ENCODE measurements at places on chromosomes 5 and 9.

DNA sequence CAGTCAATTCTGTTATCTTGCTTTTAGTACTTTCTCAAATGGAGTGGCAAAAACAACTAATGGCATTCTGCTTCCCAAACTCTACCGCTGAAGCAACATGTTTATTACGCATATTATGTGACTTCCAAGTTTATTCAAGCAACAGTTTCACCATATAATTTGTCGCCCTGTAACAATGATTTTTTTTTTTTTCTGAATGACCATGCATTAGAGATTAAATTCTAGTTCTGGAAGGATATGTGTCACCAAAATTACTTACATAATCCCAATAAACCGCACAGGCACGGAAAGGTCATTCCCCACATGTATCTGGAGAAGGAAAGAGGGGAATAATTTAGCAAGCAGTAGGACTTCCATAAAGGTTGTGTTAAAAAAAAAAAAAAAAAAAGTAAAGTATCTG lies 691.8 kb downstream of the DNAH5 start:
- no peak for DNase-seq

DNA sequence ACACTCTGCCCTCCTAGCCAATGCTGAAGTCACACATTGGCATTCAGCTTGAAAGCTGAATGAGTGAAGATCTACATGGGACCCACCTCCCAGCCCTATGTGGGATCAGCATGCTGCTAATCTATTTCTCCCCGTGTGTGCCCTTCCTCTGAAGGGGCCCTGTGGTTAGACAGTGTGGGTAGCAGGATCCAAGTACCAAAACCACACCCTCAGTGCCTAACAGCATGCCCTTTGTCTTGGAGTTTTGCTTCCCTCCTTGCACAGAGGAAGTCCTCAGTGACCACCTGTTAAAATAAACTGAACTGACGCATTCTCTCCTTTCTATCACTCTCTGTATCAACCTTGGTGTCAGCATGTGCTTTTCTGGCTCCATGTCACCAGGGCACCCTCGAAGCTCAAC lies 25.0 kb downstream of the SH3TC2 start:
- peak; percentile 76 for DNase-seq

- peak; percentile 25 for DNase-seq
These were observed 644 bp downstream of the TSC1 start for GRCh38 chr9:132943651-132944293.

DNA sequence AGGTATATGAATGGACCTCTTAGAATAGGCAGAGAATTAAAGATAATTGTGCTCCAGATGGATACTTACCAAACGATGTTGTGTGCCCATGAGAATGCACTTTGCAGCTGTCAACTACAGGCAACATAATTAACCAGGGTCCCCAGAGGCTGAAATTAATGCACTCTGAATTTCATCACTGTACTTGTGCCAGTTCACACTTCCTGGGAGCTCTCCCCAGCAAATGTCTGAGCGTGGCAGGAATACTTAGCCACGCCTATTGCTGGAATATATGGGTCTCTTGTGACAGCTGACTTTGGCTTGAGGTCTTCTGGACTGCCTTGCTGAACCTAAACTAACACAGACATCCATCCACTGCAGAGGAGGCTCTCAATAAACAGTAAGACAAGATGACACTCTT lies 11.9 kb upstream of the C1QTNF2 start:
- DNase-seq, result no peak

DNA sequence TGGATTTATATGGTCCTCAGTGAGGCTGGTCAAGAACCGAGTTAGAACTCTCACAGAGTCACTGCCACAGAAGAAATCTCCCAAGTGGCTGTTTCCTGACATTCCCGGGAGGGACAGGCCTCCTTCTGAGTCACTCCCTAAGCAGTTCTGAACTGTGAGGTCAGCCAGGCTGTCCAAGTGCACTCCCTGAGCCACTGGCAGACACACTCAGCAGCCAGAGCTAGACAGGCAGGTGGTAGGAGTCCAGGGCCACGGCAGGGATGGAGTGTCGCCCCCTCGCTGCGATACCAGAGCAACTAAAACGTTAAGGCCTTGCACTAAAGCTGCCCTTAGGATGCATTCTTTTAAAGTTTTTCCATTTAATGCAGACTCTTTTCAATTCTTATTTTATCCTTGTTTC lies 3.4 kb downstream of the IL4 start:
- DNase-seq, result no peak

DNA sequence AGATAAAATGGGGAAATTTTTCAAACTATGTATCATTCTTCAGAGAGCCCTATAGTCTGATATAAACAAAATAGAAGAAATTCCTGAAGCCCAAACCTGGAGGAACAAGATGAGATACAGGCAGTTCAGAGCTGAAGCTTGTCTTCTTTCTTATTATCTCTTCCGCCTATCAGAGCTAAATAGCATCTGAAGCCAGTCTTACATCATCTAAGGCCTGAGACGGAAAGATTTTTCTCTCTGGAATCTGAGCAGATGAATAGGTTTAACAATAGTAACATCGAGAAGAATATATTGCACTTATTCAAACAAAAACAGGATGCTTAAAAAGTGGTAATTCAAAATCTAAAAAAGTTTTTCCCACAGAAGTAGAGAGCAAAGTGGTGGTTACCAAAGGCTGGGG lies 59.8 kb downstream of the LPAR1 start:
- DNase-seq, result no peak

GRCh38 chr5:74633695-74634094 lies 6.8 kb downstream of the ENC1 start:
- DNase-seq, result no peak

DNA sequence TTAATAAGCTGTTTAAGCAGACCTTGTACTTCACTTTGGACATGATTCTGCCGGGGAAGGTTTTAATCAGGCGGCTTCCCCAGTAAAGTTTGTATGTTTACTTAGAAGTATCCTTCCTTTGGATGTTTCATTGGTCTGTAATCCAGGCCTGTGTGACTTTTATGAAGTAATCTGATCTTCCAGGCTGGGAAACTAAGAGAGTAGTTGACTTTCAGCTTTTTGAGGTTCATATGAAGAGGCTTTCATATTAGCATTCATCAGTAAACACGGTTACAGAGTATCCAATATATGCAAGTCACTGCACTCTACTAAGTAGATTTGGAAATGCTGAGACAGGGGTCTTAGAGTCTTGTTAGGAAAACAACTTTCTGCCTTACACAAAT lies 1.1 kb downstream of the DNAJC21 start:
- no peak for DNase-seq

- DNase-seq, result no peak
These were observed 173.6 kb upstream of the IER5L start for GRCh38 chr9:129351642-129352145.

- no peak for DNase-seq
These were observed 1.7 kb upstream of the ACTL7A start for GRCh38 chr9:108860354-108860753.
